ENCODE measurements at places on chromosomes 11 and 22.

GRCh38 chr11:13415201-13415600 is 47.8 kb downstream of the BTBD10 start:
- no peak for DNase-seq

- no peak for DNase-seq
Observed at GRCh38 chr11:128697645-128698174, 3.8 kb downstream of the FLI1 start.

DNA sequence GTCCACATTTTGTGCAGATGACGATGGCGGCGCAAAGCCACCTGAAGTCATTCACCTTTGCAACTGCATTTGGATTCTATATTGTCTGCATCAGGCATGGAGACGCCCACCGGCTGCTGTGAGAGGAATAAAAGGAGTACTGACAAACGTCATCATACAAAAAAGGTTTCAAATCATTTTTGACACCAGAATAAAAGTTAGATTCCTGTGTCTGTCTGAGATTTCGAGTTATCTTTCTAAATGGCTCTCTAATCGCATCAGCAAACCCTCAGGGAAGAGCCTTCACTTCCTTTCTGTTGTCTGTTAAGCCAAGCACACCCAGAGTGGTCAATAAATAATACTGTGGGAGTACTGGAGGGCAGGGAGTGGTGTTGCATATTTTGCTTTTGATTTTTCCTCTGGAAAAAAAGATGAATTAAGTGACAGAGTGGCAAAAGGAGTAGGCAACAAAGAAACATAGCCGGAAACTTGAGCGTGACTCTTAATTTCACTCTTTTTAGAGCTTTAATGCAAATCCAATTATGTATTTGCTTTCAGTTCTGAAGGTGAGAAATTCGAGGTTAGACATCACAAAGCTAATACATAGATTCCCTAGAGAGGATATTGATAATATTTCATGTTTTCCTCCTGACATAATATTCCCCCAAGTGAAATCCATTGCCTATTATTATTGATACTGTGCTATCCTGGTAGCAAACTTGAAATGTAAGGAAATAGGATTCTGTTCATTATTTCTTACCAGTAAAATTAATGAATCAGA is 150.8 kb upstream of the MTMR2 start:
- DNase-seq: no peak

GRCh38 chr22:48869161-48869560 is 958.5 kb downstream of the BRD1 start:
- no peak for DNase-seq

DNA sequence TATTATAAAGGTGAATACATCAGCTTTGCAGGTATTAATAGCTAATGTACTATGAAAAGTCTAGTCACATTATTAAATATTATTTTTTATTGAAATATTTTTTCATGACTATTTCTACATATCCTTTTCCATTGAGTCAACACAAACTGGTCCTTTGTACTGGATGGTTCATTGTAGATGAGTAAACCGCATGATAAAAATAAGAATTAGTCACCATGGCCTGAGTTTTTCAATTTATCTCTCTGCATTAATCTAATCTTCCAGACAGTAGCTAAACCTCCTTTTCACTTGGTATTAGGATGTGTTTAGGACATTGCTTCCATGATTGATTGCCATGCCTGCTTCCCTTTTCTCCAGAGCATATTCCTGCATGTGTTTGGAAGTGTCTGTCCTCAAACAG is 439.4 kb upstream of the ARHGAP42 start:
- DNase-seq: no peak

DNA sequence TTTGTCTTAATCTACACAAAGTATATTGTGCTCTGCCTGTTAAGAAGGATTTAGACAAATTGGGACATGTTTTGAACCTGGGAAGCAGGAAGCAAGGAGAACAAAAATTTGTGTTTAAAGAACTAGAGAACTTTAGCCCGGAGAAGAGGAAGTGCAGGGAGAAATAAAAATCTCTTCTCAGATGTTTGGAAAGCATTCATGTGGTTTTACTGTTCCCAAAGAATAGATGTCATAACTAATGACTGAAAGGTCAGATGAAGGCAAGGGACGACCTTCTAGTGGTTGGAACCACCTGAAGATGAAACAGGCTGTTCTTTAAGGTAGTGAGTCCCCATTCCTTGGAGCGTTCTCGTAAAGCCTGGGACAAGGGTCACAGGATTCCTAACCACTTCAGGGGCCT is 38.3 kb downstream of the IRAG1 start:
- no peak for DNase-seq

DNA sequence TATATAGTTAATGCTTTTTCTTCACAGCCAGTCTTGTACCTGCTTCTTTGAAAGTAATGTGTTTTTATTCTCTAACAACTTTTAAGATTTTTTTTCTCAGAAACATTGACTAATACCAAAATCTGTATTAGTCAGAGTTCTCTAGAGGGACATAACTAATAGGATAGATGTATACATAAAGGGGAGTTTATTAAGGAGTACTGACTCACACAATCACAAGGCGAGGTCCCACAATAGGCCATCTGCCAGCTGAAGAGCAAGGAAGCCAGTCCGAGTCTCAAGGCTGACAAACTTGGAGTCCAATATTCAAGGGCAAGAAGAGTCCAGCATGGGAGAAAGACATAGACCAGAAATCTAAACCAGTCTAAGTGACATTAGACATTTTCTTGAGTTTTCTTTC is 140.0 kb downstream of the RAB38 start:
- DNase-seq: no peak

DNA sequence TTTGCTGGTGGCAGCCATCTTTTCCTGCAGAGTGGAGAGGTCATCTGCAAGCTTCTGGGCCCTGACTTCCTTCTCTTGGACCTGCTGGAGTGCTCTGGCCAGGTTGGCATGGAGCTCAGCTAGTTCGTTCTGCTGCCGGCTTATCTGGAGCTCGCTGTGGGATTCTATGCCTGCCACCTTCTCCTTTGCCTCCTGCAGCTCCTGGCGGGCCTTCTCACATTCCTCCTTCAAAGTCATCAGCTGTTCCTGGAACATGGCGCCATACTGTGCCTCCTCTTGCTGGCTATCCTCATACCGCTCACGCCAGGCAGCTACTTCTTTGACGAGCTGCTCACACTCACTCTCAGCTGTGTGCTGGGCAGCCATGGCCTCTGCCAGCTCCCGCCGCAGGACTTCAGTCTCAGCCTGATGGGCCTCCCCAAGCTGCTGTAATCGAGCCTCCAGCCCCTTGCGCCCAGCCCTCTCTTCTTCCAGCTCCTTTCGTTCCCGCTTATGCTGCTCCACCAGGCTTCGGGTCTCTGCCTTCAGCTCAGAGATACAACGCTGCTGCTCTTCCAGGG is 16.1 kb downstream of the IL18BP start:
- DNase-seq: no peak

- DNase-seq: peak; percentile 64
Observed at GRCh38 chr11:129230006-129230405, 37.9 kb upstream of the ARHGAP32 start.

DNA sequence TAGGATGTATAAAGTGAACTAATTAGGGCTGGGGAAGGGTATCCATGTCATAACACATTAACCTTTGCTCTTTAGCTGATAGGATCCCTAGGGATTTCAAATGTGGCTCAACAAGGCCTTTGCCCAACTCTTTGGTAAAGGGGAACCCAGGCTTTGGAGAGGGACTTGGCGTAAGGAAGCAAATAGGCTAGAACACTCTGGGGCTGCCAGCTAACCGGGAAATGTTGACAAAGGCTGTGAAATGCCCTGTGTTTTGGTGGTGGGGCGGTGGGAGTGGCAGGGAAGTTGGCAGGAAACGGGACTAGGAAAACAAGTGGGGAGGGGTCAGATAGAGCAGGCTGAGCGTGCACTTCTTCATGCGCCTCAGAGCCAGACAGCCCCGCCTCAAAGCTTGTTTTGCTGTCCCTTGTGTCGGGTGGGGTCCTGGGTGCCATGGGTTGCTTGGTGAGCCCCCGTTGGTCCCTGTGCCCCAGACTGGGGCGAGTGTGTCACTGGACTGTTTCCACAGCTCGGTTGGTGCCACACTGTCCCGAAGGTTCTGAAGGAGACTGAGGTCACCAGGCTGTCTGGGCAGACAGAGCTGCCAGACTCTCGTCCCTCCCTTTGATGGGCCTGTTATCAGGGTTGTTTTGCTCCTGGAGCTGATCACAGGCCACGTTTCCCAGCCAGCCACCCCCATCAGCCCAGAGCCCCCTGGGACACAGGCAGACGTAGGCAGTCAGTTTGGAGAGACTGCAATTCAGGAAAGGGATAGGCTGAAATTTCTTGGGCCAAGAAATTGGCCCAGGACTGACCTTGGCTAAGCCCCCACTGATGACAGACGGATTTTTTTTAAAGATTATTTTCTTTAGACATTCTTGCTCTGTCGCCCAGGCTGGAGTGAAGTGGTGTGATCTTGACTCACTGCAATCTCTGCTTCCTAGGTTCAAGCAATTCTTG is 19.6 kb downstream of the KCTD21 start:
- DNase-seq: no peak

DNA sequence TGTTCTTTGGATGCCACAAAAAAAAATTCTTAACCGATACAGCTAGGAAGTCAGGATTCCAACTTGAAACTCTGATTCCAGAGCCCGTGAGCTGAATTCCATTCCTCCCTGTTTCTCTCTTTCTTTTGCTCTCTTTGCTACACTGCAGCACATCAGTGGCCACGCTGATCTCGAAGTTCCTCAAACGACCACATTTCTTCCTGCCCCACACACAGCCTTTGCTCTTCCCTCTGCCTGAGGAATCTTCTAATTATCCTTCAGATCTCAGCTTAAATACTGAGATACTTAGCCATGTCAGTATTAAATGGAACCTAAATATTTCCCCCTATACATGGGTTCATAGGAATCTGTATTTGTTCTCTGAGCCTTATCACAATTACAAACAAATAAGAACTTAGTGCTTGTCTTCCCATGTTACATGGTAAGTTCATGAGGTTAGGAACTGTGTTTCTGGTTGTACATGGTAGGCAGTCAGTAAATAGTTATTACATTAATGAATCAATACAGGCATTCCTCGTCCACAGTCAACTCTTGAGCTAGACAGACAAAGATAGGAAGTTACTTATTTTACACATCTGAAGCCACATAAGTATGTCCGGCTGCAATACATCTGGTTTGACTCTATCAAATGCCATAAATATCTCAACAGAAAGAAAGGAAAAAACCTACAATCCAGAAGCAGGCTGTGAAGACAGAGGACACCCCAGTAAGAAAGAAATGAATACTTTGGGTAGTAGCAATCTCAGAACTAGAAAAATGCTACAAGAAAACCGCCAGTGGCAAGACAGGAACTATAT is 86.6 kb downstream of the MAML2 start:
- DNase-seq: peak; percentile 62

- DNase-seq: no peak
Observed at GRCh38 chr11:82869657-82870056, 30.6 kb downstream of the PRCP start.

- no peak for DNase-seq
Observed at GRCh38 chr11:123452794-123453193, 22.7 kb downstream of the GRAMD1B start.

DNA sequence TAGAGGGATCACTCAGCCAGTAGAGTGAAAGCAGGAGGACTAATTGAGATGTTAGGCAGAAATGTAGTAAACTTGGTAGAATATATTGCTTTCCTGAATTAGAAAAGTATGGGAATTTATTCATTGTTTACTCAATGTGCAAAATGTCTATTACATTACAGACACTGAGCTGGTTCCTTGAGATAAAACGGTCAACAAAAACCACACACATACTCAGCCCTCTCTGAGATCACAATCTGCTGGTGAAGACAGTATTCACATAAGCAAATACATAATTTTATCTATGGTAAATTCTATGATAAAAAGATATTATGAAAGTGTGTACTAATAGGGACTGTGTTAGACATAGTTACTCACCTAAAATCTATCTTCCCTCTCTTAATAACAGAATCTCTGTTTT is 833.5 kb downstream of the KCNA4 start:
- DNase-seq: no peak

GRCh38 chr11:10405865-10406592 is 49.0 kb upstream of the AMPD3 start:
- DNase-seq: peak; percentile 86

DNA sequence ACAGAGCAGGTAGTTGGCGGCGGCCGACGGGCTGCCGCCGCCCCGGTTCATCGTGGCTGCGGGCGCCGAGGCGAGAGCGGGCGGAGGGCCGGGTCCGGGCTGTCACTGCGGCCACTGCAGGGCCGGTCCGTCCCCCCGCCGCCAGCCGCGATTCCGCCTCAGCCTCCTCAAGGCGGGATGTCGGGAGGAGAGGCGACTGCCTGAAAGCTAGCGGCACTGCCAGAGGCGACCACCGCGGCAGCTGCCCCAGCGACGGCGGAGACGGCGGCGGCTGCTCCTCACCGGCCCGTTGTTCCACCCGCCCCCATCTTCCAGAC is 234 bp downstream of the SESN3 start:
- no peak for DNase-seq

DNA sequence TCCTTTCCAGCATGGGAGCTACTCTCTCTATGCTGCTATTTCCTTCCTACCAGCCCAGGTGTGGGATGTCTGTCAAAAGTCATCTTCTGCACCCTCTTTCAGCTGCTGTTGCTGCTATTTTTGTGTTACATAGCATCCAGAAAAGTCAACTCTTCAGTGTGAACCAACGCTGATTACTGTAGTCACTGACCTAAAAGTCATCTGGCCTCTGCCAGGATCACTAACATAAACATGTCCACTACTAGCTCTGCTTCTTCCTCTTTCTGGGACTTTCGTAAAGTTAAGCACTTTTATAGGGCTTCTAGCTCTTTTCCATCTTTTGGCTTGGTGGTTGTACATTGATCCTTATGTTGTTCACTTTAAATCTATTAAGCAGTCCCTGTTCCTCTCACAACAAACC is 90.2 kb upstream of the CARD18 start:
- no peak for DNase-seq

GRCh38 chr11:60950024-60950423 is 2.0 kb downstream of the SLC15A3 start:
- no peak for DNase-seq

- no peak for DNase-seq
Observed at GRCh38 chr11:60776167-60776566, 9.0 kb upstream of the MS4A10 start.

- peak; percentile 84 for DNase-seq
Observed at GRCh38 chr22:46542011-46542985, 4.9 kb upstream of the CELSR1 start.

GRCh38 chr22:32842486-32842885 is 41.0 kb downstream of the TIMP3 start:
- no peak for DNase-seq

GRCh38 chr22:28154861-28155260 is 235.8 kb upstream of the PITPNB start:
- no peak for DNase-seq

DNA sequence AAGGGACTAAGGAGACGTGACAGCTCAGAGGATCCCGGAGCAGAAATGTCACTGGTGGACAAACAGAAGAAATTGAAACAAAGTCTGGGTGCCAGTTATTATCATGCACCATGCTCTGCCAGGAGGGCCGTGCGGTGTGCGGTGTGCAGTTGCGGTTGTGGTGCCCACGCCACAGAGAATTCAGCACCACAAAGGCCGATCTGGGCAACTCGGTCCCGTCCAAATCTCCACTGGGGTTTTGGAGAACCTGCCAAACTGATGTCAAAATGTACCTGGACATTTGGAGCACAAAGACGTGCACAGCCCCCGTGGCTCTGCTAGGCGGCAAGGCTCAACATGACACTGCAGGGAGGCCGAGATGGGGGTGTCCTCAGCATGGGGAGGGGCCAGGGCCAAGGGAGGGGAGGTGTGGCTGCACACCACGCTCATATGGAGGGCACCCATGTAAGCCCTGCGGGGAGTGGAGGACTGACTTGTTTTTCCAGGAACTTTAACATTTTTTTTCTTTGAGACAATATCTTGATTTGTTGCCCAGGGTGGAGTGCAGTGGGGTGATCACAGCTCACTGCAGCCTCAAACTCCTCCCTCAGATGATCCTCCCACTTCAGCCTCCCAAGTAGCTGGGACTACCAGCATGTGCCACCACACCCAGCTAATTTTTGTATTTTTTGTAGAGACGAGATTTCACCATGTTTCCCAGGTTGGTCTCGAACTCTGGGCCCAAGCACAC is 39.4 kb downstream of the GNB1L start:
- no peak for DNase-seq

Measured in common myeloid progenitor, CD34-positive (primary cell).